ENCODE measurements at places on chromosomes 3 and 15.

- no peak overlapping the region for H3K4me3 ChIP-seq
- no peak for DNase-seq
- no peak overlapping the region for H3K27ac ChIP-seq
- H3K36me3 ChIP-seq: no peaks in the 10 kb centered on the region
These were observed 17.0 kb upstream of the HES1 start for GRCh38 chr3:194118920-194119319.

GRCh38 chr3:194431554-194431953 is 32.5 kb upstream of the GP5 start:
- peaks cover 11% of the 10 kb centered on the region for H3K36me3 ChIP-seq
- no peak for DNase-seq
- no peak overlapping the region for H3K27ac ChIP-seq
- no peaks in the 10 kb centered on the region for H3K4me1 ChIP-seq
- H3K4me3 ChIP-seq: no peak overlapping the region
- H3K27me3 ChIP-seq: no peaks in the 10 kb centered on the region

GRCh38 chr15:91127236-91127955 is 27.3 kb downstream of the SV2B start:
- H3K4me1 ChIP-seq: no peaks in the 10 kb centered on the region
- no peak overlapping the region for H3K4me3 ChIP-seq
- no peak overlapping the region for H3K27ac ChIP-seq
- no peaks in the 10 kb centered on the region for H3K27me3 ChIP-seq
- no peak for DNase-seq

DNA sequence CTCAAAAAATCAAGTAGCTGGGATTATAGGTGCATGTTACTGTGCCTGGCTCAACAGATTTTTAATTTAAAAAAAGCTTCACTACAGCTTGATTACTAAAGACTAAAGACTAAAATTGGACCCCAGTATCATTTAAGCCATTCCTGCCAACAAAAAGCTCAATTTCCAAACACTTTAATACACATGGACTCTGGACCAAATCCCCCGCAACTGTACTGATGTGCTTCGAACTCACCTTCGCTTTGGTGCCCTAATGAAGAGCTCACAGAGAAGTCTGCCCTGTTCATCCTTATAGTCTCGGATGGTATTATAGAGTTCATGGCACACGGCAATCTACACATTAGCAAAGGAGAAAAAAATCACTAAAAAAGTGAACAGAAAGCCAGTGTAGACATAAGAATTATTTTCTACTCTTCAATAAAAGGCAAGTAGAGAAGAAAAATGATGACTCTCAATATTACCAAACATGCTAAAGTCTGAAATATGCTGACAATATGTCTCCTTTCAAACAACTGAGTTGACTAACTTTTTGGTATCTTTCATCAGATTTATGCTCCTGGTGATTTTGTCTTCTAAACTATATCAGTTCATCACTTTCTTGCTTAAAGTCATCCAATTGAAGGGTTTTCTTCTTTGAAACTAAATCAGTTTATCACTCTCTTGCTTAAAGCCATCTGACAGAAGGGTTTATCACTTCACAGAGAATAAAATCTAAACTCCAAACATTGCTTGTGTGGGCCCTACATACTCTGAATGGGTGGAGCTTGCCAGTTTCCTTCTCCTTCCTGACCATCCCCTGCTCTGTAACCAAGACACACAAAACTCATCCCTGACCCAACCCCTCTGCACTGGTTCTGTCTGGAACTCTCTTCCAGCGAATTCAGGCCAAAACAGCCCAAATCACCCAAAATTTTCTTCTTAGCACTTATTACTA is 7.2 kb downstream of the PBRM1 start:
- H3K4me3 ChIP-seq: no peak overlapping the region
- peaks cover 5% of the 10 kb centered on the region for H3K4me1 ChIP-seq
- H3K36me3 ChIP-seq: peaks cover 15% of the 10 kb centered on the region
- H3K27ac ChIP-seq: no peak overlapping the region
- no peaks in the 10 kb centered on the region for H3K27me3 ChIP-seq

- H3K27ac ChIP-seq: no peak overlapping the region
- no peak overlapping the region for H3K4me3 ChIP-seq
- no peak for DNase-seq
- no peaks in the 10 kb centered on the region for H3K4me1 ChIP-seq
- H3K36me3 ChIP-seq: no peaks in the 10 kb centered on the region
- H3K27me3 ChIP-seq: no peaks in the 10 kb centered on the region
These were observed 162.3 kb upstream of the ARHGEF26 start for GRCh38 chr3:153958635-153959595.

DNA sequence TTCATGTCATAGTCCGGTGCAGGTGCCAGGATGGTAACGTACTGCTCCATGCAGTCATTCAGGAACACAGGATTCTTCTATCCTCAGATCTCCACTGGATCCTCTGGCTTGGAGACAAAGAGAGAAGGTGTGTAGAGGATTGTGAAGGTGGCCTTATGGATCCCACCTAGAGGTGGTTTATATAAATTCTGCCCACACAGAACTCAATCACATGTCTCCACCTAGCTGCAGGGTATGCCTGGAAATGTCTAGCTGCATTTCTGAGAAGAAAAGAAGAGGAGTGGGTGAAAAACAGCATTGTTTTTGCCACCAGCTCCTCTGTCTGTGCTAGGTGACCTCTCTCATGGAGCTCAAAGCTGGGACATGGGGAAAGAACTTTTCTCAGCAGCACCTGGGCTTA is 478.7 kb downstream of the PDCD6IP start:
- H3K4me1 ChIP-seq: no peaks in the 10 kb centered on the region
- DNase-seq: no peak
- no peaks in the 10 kb centered on the region for H3K36me3 ChIP-seq
- no peak overlapping the region for H3K4me3 ChIP-seq

DNA sequence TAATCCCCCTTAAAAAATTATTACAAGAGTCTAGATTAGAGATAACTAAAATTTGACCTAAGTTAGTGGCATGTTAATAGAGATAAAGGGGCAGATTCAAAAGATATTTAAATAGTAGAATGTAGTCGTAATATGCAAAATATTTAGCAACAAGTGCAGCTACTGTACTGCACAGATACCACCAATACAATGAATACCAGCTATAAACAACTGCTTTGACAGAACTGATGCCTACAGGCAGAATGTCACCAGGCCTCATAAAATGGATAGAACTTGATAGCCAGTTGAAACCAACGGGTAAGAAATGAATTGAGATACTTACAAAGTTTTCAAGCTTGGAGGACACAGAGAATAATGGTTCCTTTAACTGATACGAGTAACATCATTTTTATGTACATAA is 249.3 kb upstream of the VEPH1 start:
- no peaks in the 10 kb centered on the region for H3K27me3 ChIP-seq
- H3K36me3 ChIP-seq: no peaks in the 10 kb centered on the region
- no peak for DNase-seq
- no peak overlapping the region for H3K27ac ChIP-seq
- no peaks in the 10 kb centered on the region for H3K4me1 ChIP-seq

GRCh38 chr3:149579838-149580542 is 77.8 kb downstream of the WWTR1 start:
- H3K36me3 ChIP-seq: no peaks in the 10 kb centered on the region
- no peak for DNase-seq
- no peaks in the 10 kb centered on the region for H3K4me1 ChIP-seq

GRCh38 chr3:45566196-45566595 is 28.4 kb upstream of the LIMD1 start:
- H3K4me1 ChIP-seq: peaks cover 13% of the 10 kb centered on the region
- H3K36me3 ChIP-seq: no peaks in the 10 kb centered on the region
- DNase-seq: no peak
- H3K27ac ChIP-seq: no peak overlapping the region

- no peak for DNase-seq
- no peaks in the 10 kb centered on the region for H3K4me1 ChIP-seq
- no peak overlapping the region for H3K27ac ChIP-seq
- H3K27me3 ChIP-seq: peaks cover 2% of the 10 kb centered on the region
These were observed 323.6 kb upstream of the CTDSPL start for GRCh38 chr3:37537914-37538691.

DNA sequence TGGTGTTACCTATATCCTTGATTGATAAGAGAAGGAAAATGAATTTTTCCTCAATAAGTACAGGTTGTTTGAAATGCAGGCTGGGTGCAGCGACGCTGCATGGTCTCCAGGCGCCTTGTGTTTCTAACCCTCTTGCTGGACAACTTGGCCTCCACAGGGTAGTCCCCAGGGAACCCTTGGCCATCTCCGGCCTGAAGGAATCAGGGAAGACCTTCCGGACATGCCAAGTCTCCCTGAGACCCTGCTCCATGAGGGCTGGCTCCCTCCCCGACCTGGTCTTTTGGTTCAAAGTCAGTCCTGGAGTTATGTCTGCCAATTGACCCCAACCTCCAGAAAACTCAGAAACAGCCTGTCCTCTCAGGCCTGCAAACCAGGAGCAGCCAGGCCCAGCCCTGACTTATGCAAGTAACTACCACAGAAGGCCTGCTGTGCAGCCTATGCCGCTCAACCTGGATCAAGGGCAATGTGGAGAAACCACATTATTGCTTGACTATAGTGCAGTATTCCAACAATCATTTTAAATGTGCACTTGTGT is 98.3 kb downstream of the LIPC start:
- no peaks in the 10 kb centered on the region for H3K27me3 ChIP-seq
- H3K36me3 ChIP-seq: no peaks in the 10 kb centered on the region
- H3K4me3 ChIP-seq: no peak overlapping the region
- H3K4me1 ChIP-seq: no peaks in the 10 kb centered on the region
- DNase-seq: no peak

GRCh38 chr3:135197246-135197645 is 402.2 kb downstream of the EPHB1 start:
- no peak for DNase-seq
- H3K4me3 ChIP-seq: no peak overlapping the region
- H3K27ac ChIP-seq: no peak overlapping the region

GRCh38 chr15:40933517-40933902 is 4.4 kb downstream of the DLL4 start:
- no peaks in the 10 kb centered on the region for H3K36me3 ChIP-seq
- no peak overlapping the region for H3K4me3 ChIP-seq
- no peak overlapping the region for H3K27ac ChIP-seq
- peaks cover 36% of the 10 kb centered on the region for H3K4me1 ChIP-seq
- H3K27me3 ChIP-seq: peaks cover 2% of the 10 kb centered on the region
- DNase-seq: no peak

- no peaks in the 10 kb centered on the region for H3K27me3 ChIP-seq
- no peak overlapping the region for H3K4me3 ChIP-seq
- no peak overlapping the region for H3K27ac ChIP-seq
- DNase-seq: no peak
These were observed 32.0 kb downstream of the RNF168 start for GRCh38 chr3:196471551-196471950.
